Fibroblast of skin of left biceps (primary cell): ENCODE measurements at places on chromosomes 5 and 9.
A peak's percentile ranks its signal among the peaks of the same experiment; 100 is the strongest.

DNA sequence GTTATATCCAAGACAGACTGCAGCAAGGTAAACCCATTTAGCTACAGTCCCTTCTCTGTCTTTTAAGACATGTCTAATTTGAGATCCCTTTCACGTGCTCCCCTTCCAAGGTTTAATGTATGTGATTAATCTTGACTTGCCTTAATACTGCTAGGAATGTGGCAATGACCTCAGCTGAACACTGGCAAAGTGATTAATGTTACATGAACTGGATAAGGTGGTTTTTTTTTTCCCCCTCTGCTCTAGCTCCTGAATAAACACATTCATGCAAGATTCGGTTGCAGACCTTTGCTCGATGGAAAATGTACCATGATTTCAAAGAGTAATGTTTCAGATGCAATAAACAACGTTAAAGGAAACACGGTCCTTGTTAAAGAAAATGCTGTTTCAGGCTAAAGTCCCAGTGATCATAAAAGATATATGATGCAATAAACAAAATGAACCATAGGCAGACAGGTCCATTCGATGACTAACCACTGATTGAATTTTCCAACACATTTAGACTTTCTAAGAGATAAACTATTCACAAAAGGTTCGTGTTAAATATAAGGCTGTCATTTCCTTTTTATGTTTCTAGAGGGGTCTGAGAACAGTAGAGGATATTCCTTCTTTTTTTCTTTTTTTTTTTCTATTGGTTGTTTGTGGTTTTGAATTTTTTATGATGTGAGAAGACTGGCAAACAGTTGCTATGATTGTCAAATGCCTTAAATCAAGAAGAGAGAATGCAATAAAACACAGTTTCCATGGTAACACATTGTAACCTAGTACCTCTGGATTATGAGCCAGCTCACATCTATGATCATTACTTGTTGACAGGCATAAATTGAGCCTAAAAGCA is 44.7 kb upstream of the ZNF608 start:
- DNase-seq = peak; percentile 62

DNA sequence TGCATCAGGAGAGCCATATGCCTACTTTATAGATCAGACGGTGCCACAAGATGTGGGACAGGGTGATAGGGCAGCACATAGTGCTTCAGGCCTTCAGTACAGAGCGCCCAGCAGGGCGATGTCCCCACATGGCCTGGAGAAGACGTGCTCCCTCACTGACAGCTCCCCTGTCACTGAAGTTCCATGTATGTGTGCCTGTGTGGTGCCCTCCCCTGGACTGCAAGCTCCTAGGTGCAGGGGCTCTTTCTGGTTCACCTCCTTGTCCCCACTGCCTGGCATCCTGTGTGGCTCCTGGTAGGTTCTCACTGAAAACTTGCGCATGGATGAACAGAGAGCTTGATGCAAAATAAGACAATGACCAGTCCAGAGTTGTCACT is 233.1 kb downstream of the GADD45G start:
- no peak for DNase-seq

DNA sequence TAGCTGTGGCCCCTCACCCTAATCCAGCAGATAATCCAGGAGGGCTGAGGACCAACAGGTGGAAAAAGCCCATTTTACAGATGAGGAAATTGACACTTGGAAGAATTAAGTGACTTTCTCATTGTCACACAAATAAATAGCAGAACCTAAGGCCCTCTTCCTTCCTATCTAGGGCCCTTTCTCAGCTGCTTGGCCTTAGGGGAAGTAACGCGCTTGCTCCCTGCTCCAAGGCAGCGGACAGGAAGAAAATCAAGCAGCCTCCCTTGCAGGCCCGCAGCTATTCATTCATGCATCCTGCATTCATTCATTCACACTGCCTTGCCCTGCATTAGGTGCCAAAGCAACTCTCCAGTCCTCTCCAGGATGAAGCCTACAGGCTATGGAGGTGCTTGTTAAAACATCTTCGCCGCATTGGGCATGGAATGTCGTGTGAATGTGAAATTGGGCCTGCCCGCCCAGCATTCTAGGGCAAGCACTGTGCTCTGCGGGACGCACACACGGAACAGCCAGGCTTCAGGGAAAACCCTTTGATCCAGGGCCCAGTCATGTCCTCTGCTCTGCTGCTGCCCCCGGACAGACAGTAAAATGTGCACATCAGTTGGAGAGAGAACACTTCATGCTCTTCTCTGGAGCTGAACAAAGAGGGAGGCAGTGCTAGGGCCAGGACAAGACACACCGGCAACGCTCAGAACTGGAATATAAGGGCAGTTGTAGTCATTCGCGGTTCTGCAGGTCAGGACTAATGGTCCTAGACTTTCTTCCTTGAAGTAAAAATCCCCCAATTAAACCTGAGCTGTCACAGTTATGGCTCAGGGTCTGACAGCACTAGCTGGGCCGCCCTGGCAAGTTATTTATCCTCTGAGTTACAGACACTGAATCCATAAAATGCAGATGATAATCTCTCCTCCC is 166.0 kb downstream of the COL23A1 start:
- no peak for DNase-seq

GRCh38 chr5:66963559-66963971 is 233.0 kb downstream of the CD180 start:
- DNase-seq = no peak

DNA sequence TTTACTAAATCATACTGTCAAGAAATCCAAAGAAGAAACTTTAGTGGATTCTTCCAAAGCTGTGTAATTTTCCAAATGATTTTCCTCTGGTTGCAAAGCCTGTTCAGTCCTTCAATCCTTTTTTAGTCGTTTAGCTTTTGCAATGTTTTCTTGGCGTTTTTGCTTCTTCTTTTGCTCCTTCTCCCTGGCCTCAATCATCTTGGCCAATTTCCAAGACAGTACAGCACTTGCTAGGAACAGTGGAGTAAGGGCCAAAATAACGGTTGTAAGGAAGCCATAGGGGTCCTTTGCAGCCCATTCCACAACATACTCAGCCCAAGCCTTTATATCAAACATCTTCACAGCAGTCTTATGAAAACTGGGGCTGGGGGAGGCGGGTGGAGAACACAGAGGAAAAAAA is 2.4 kb downstream of the SMIM15 start:
- DNase-seq = no peak

GRCh38 chr5:149731332-149731616 is 1.2 kb downstream of the PPARGC1B start:
- DNase-seq = no peak

DNA sequence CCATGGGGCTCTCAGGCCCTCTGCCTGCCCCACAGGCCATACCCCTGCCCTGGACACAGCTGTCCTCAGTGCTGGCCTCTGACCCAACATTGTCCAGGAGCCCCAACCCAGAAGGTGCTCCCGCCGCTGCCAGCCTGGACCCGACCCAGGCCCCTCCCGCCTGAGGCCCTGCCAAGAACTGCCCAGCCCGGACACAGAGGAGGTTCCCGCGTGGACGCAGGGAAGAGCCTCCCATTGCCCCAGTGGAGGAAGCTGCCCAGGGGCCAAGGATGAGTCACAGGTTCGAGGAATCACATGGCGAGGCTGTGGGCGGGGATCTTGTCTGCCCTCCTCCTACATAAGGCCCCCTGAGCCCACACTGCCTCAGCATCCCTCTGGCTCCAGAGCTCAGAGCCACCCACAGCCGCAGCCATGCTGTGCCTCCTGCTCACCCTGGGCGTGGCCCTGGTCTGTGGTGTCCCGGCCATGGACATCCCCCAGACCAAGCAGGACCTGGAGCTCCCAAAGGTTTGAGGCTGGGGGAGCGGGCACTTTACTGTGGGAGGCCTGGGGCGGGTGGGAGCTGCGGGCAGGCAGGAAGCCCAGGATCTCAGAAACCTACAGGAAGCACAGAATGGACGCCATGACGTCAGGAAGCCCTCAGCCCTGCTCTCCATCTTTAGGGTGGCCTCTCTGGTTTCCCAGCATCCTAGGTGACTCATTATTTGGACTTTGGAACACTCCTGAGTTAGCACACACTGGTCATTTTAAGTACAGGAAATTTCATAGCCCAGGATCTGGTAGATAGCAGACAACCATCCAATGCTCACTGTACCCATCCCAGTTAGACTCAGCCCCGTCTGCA is at the start of gene PAEP:
PAEP (plus strand) TSS at position 366 of the 844 bp plus-strand sequence.
- DNase-seq = no peak

- no peak for DNase-seq
Observed at GRCh38 chr9:12770261-12770660, 4.6 kb upstream of the LURAP1L start.
